Stimulated activated CD8-positive, alpha-beta memory T cell treated with anti-CD3 and anti-CD28 coated beads, Interleukin-12 subunit alpha, Interleukin-12 subunit beta, amount 100 ng/mL, for 1 hour (primary cell): ENCODE measurements at places on chromosomes 6 and 20.

DNA sequence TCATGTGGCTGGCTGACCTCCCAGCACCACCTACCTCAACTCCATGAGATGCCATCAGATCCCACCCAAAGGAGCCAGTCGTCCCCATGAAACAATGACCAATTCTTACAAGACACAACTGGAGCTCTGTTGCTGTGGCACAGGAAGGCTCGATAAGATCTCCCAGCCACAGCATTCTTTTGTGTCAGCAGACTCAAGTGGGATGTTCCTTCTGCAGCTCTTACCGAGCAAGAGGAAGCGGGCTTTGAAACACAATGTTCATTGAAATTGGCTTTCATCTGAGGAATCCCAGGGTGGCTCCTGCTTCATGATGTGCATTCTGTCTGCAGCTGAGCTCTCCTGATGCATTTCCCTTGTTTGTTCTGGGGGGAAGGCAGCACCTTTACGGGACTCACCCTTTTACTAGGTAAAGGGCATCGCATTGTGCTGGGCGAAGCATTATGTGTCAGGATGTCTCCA lies 222.0 kb upstream of the SGK1 start:
- DNase-seq: no peak

- no peak for DNase-seq
Measured at GRCh38 chr6:45990162-45990561, 25.5 kb downstream of the CLIC5 start.

- no peak for DNase-seq
Measured at GRCh38 chr6:47245745-47246371, 63.8 kb downstream of the TNFRSF21 start.

DNA sequence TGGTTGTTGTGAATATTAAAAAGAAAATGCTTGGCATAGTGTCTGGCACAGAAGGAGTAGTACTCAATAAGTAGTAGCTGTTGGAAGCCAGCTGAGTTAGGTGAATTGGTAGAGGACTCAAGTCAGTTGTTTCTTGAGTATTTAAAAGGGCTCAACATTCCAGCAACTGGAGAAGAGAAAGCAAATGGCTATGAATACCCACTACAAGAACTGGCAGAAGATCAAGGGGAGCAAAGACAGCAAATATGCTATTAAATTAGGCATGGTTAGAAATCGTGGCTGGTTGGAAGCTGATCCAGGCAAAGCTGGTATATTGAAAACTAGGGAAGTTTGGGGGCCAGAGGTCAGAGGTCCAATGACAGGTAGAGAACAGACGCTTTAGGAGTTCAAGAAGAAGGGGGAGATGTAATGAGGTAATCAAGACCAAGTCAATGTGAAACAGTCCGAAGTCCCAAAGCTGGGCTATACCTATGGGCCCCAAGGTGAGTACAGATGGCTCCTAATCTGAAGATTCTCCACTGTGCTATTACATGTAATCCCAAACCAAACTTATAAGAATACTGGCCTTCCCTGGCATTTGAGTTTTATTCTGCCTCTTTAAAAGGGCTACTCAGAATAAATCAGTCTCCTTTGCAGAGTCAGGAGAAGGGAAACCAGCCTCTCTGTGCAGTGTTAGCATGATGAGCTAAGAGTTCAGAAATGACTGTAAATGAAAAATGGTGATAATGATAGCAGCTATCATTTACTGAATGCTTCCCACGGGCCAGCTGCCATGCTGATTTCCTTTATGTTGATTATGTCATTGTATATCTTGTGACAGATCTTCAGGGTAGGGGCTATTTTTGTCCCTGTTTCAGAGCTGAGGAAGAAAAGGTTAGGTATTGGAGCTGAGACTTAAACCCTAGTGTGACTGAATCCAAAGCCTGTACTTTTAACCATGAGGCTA lies 122.3 kb downstream of the ANKS1A start:
- DNase-seq: no peak

DNA sequence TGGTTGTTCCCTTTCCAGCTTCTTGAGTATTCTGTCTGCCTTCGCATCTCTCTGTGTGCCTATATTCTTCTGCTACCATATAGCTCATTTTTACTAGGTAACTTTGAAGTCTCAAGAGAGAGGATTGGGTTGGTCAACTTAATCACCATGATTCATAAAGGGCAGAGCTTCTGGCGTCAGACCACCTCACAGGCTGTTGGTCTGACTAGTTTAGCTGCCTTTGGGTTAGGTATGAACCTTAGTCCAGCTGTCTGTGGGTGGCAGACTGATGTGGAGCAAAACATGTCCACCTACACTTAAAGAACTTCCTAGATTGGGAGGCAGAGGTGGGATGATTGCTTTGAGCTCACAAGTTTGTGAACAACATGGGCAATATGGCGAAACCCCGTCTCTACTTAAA lies 192.2 kb upstream of the SGK1 start:
- DNase-seq: no peak

DNA sequence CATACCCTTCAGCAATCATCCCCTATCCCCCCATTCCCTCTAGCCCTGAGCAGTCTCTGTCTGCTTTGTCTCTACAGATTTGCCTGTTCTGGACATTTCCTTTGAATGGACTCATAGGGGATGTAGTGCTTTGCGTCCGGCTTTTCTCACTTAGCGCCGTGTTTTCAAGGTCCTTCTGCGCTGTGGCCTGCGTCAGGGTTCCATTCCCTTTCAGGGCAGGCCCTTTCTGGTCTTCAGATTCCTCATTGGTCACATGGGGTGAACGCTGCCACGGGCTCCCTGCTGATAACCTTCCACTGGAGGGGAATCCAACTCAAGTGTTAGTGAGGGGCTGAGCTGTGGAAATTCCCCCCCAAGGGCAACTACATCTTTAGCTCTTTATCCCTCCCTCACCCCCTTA lies 36.4 kb upstream of the APCDD1L start:
- no peak for DNase-seq

DNA sequence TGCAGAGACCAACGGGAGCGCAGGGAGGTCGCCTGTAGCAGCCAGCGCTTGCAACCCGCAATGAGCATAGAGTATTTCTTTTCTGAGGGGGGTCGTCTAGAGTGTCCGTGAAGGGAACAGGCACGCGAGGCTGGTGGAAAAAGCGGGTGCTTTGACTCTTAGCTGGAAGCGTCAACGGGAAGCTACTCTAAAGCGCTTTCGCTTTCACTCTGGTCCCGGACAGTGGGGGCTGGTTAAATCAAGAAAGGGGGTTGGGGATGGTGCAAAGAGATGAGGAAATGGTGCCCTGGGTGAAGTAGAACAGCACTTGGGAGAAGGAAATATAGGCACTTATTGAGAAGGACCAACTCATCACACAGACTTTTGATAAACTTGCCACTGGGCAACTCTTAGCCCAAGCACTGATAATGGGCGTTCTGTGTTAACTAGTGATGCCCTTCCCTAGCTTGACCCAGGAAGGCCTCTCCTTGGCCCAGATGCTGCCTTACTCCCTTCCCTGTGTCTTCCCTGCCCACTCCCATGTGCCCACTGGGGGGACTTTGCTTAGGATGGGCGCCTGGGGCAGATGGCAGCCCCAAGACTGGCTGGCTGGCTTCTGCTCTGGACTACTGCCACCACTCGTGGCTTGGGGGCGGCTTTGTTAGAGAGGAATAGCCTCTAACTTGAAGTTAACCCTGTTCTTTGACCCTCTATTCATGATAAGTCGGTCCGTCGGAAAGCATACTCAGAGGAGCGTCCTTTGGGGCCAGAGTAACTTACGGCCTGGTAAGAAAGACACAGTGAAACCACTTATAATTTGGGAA lies 585 bp downstream of the PSMB9 start:
- DNase-seq: peak; percentile 41

DNA sequence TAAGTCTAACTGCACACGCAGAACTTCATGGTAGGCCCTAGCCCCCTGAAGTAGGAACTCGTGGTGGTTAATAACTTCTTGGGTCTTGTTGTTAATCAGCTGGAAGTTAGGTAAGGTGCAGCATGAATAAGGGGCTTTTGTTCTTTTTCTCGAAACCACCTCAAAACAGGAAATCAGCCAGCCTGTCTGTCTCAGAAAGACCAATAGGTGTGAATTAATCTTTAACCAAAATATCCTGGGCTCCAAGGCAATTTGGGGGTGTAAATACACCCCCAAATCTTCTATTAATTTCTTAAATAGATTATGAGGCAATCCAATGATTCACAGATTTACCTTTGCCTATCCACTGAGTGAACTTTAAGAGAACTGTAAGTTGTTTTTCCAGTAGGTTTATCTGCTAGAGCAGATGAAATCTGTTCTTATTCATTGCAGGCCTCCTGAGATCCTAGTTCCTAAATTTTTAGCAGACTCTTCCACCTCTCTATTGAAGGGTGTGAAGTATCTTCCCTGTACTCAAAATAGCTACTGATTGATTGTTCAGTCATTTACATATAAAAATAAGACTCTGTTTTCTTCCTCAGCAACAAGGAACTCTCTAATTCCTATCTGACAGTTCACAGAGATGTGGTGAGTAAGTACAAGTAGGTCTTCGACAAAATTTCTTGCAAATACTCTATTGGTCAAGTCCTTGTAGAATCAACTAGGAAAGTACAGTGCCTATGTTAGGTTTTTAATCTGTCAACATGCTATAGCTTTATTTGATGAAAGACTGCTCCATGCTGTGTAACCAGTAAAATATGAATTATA lies 427.1 kb upstream of the NOX3 start:
- DNase-seq: no peak

DNA sequence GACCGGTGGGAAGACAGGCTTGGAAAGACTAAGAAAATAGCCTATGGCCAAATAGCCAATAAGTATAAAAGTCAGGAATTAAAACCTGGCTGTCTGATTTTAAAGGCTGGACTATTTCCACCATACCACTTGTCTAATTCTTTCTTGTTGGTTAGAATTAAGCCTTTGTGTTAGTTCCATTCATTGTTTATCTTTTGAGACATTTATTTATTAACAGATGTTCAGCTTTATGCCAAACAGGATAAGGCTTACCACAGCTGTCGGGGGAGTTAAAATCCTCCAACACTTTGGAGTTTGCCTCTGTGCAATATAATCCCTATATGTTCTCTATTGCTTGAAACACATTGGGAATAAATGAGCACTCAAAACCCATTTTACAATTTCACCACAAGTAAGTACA lies 208.3 kb downstream of the TMEM200A start:
- no peak for DNase-seq

DNA sequence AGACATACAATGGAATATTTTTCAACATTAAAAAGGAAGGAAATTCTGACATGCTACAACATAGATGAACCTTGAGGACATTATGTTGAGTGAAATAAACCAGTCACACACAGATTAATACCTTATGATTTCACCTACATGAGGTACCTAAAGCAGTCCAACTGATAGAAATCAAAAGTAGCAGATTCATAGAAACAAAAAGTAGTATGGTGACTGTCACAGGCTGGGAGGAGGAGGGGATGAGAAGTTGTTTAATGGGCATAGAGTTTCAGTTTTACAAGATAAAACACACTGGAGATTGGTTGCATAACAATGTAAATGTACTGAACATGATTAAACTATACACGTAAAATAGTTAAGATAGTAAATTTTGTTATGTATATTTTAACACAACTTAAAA lies 48.5 kb upstream of the OLIG3 start:
- no peak for DNase-seq

DNA sequence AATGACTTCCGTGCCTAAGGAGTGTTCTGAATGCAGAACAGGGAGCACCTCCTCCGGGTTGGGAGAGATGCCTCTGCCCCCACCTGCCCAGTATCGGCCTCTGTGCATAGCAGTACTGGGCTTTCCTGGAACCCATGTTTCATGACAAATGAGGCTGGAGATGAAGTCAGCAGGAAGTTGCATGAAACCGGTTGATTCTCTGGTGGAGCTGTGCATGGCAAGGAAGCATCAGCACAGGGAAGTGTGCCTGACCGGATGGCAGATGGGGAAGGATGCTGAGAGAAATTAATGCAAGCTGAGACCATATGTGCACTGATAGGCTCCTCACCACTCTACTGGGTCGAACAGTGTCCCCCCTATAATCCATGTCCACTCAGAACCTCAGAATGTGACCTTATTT lies 155.5 kb downstream of the CDH26 start:
- no peak for DNase-seq

GRCh38 chr6:25309886-25310285 lies 30.7 kb downstream of the CARMIL1 start:
- DNase-seq: no peak

DNA sequence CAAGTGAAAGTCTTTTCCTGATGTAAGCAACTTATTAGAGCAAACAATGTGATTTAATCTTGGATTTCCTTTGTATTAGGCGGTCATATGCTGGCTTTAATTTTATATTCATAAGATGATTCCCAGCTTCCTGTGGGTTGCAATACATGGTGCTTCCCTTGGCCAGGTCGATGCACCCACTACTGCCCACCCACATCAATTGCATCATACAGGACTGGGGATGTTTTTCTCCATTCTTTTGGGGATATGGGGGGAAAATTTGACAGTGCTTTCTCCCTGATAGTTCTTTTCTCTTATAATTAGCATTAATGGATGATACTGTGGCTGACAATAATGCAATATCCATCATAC lies 187.6 kb downstream of the JARID2 start:
- no peak for DNase-seq

- DNase-seq: no peak
Measured at GRCh38 chr6:131861381-131861780, 53.6 kb downstream of the ENPP1 start.

DNA sequence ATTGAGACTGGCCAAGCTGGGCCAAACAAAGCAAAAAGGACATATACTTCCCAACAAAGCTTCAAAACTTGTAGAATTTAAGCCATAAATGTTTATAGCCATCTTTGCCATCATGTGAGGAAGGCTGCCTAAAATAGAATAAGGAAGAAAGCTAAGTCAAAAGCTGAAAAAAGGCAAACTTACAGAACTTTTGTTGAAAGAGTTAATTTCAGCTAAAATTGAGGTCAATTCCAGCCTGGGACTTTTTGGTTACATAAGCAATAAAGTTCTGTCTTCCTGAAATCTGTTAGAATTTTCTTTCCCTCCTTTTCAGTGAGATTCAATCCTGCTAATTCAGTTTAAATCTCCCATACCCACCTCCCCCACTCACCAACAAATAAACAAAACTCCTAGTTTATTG lies 227.9 kb upstream of the MARCKS start:
- DNase-seq: no peak

DNA sequence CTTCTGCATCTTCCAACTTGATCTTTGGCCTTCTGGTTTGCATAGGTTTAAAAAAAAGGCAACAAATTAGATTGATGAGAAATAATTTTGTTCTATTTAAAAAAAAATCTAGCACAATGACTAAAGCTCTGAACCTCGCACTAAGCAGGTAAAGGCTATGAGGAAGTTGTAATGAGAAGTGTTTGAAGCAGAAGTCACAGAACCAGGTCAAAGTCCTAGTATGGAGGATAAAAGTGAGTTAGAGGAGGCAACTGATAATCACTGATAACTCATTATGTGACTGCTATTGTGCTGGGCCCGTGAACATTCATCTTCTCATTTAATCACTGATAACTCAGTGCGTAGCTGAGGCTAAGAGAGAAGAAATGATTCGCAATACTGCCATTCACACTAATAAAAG lies 46.1 kb upstream of the GFRAL start:
- no peak for DNase-seq

GRCh38 chr6:156780102-156780641 lies 3.0 kb downstream of the ARID1B start:
- DNase-seq: peak; percentile 39
